Astrocyte of the spinal cord (primary cell): ENCODE measurements at places on chromosomes 2 and 18.

DNA sequence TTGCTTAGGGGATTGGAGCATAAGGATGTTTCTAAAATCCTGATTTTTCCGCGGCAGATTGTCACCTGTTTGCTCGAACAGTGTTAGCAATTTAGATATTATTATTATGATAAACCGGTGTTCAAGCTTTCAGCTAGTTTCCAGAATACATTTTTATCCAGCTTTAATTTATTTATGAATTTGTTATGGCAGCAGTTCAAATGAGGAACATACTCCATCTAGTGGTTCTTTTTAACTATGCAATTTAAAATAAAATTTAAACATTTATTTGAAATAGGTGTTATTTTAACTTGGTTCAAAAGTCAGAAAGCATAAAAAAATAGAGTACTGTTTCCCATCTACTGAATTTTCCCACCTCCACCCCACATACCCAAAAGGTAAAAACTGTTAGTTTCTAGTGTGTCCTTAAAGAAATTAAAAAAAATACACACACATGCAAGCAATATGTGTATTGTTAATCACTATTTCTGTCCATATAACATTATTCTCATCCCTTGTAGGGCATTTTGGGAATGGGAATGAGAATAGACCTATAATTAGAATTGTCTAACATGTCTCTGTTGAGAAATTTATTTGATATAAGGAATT is 23.2 kb downstream of the ACOXL start:
- peak; percentile 16 for DNase-seq

DNA sequence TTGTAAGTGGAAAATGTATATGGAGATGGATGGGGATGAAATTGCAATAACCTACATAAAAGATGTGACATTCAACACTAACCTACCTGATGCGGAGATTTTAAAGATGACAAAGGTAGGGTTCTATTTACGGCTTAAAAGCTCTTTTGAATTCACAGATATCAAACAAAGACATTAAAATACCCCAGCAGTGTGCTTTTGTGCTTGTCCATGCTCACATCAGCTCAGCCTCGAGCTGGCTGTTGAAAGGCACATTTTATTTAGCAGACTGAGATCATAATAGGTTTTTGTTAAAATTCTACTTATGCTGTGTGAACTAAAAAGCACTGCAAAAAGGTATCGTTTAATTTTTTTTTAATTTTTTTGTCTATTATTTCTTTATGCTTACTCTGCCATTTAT is 96.0 kb upstream of the CDCA7 start:
- no peak for DNase-seq

GRCh38 chr2:118983133-118983532 is 41.1 kb downstream of the MARCO start:
- DNase-seq = no peak

GRCh38 chr2:110834134-110834827 is 101.9 kb downstream of the ACOXL start:
- no peak for DNase-seq

GRCh38 chr18:37180086-37180485 is 351.2 kb downstream of the KIAA1328 start:
- DNase-seq = no peak

GRCh38 chr18:34339155-34339554 is 114.4 kb upstream of the NOL4 start:
- DNase-seq = no peak

GRCh38 chr2:79702905-79703304 is 190.1 kb downstream of the CTNNA2 start:
- DNase-seq = no peak

GRCh38 chr2:198106621-198107385 is 302.4 kb downstream of the PLCL1 start:
- DNase-seq = no peak

DNA sequence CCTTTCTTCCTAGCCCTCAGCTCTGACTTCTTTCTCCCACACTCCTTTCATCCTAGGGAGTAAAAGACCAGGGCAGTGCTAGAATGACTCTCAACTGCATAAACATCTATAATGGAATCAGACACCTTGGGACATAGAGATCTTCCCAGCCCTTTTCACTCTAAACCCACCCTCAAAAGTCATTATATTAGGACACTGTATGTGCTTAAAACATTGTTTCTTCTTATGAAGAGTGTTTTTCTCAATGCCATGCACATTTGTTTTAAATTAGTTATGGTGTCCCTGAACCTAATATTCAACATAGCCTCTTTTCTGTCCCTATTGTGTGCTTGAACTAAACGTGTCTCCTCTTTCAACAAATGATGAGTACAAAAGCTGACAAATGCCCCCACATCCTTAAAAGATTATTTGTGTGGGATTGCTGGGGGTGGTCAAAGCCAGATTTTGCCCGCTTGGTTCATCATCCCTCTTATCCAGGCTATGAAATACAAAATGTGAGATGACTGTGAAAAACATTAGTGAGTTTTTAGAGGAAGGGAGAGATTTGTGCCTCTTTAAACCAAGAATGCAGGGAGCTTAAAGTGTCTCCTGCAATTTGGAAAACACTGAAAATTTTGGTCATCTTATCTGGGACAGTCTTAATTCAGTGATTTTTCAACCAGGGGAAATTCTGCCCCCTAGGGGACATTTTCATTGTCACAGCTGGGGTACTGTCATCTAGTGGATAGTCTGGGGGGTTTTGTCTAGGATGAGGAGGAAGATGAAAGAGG is 29.0 kb downstream of the SERPINB5 start:
- no peak for DNase-seq

GRCh38 chr2:224723586-224724217 is 7.5 kb upstream of the CCDC195 start:
- DNase-seq = peak; percentile 31

- DNase-seq = peak; percentile 90
Observed at GRCh38 chr2:150485871-150486538, 1.5 kb downstream of the RND3 start.

DNA sequence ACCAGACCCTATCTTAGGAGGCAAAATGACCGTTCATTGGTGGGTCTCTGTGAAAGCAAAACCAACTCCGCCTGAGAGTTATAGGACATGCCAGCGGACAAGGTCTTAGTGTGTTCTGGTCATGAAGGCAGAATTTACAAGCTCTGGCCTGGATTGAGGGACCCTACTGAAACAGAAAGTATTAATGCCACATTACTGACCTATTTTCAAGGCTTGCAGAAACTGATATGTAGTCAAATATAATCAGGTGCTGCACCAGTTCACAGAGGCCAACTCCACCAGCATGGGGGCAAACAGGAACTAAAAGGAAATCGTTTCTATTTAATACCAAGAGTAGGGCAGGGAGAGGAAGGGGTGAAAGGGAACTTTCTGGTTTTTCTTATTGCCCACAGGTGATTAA is 19.7 kb downstream of the TYMS start:
- DNase-seq = no peak

DNA sequence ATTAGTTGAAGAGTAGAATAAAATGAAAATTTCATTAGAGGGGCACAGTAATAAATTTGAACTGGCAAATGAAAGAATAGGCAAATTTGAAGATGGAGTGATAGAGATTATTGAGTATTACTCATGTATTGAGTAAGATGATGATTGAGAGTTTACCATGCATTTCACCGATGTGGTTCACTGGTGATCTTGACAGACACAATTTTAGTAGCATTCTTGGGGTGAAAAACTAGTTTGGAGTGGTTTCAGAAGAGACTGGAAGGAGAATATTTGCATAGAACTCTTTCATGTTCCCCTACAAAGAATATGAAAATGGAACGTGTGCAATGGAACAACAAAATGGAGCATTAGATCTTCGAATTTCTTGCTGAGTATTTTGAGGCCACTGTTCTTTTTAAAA is 121.4 kb downstream of the ASXL3 start:
- no peak for DNase-seq

- DNase-seq = no peak
Observed at GRCh38 chr18:56955490-56955889, 191.4 kb upstream of the BOD1L2 start.

DNA sequence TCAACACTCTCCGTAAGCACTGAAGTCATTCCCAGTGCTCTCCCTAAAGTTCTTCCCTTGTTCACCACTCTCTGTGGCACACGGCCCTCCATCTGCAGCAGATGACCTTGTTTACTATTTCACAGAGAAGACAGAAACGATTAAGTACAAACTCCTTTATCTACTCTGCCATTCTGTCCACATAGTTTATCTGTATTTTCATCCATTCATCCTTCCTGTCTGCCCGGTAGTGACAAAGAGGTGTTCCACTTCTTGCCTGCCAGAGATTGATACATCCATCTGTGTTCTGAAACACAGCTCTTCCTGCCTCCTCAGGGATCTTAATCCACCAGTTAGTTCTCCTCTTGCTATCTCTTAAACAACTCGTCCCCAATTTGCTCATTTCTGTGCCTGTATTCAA is 77.9 kb upstream of the CD226 start:
- no peak for DNase-seq

DNA sequence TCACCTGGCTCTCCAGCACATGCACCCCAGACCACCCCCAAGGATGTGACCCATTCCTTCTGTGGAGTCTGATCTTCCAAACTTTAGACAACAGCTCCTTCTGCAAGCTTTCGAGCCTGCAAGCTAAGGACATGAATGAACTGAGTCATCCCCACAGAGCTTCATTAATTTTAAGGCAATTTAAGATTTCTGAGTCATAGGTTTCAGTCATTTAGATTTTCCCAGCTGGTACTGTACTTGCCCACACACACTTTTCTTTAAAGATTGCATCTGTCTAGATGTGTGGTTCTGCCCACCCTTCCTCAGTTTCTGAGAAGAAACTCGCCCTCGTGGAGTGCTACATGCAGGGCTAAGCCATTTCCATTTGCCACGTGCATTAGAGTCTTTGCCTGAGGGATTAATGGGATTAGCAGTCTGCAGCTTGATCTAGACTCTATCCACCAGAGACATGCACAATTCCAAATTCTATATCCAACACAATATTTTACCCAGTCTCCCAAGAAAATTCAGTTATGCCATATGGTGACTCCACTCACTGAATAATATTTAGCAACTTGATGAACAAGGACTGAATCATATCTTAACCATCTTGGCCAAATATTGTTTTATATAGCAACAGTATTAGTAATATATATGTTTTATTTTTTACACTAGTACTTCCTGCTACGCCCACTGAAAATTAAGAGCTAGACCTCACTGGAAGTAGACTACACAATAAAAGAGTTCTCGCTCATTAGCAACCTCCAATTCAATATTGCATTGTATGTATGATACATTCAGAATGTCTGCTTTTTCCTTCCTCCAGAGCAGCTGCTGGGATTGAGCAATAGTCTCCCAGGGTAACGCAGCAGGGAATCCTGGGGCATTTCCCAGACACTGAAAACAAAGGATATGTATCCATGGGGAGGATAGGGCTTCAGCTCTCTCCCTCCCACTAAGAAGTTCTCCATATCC is 14.3 kb upstream of the TRIB2 start:
- peak; percentile 93 for DNase-seq

- peak; percentile 18 for DNase-seq
Observed at GRCh38 chr18:11042247-11042646, 107.1 kb downstream of the PIEZO2 start.

- no peak for DNase-seq
Observed at GRCh38 chr2:10091182-10091888, 11.1 kb upstream of the CYS1 start.

GRCh38 chr18:40035966-40036365 is 1919.1 kb upstream of the PIK3C3 start:
- DNase-seq = no peak

GRCh38 chr2:189505492-189505891 is 64.2 kb downstream of the WDR75 start:
- DNase-seq = no peak

- no peak for DNase-seq
Observed at GRCh38 chr18:8358033-8358765, 251.0 kb upstream of the RAB12 start.

DNA sequence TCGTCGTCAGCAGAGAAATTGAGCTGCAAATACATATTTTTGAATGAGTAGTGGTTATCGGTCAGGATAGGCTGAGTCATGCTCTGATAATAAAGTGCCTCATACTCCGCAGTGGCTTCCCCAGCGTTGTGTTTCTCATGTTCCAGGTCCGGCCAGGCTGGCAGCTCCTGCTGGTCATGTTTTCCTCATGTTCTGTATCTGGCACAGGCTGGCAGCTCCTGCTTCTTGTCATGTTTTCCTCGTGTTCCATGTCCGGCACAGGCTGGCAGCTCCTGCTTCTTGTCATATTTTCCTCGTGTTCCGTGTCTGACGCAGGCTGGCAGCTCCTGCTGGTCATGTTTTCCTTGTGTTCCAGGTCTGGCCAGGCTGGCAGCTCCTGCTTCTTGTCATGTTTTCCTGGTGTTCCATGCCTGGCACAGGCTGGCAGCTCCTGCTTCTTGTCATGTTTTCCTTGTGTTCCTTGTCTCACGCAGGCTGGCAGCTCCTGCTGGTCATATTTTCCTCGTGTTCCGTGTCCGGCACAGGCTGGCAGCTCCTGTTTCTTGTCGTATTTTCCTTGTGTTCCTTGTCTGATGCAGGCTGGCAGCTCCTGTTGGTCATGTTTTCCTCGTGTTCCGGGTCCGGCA is 148.9 kb downstream of the ATP9B start:
- no peak for DNase-seq

GRCh38 chr2:84486441-84487115 is 27.5 kb upstream of the SUCLG1 start:
- peak; percentile 43 for DNase-seq

GRCh38 chr2:220619525-220620220 is 952.4 kb downstream of the EPHA4 start:
- peak; percentile 31 for DNase-seq

GRCh38 chr2:20579866-20580265 is 71.0 kb downstream of the HS1BP3 start:
- DNase-seq = no peak

DNA sequence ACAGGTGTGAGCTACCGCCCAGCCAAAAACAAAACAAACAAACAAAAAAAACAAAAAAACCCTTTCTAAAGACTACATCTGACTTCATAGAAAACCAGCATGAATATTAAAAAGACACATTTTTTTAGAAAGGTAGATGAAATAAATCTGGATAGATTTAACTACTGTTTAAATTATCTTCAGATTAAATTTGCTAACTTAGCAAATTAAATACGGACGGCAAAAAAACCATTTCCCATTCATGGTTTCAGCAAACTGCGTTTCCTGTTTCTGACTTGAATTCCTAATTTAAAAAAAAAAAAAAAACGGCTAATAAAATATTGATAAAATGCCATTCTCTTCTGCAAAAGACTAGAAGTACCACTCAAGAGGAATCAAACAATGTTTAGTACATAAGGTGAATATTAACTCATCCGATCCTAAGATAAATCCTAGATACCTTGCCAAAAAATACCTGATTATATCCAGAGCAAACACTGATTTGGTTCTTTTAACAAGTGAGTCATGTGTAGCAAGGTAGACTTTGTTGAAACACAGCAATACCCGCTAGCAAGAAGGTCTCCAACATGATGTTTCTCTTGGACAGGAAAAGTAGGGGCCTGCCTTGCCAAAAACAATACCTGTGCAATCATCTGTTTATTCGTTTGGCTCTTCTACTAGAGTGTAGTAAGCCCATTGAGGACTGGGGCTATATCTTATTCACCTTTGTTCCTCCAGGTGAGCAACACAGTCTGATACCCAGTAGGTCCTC is 96.2 kb downstream of the BARD1 start:
- DNase-seq = no peak
